Omental fat pad (tissue), 4 donors: ENCODE measurements at places on chromosomes 1 and 21.

GRCh38 chr1:226666692-226667091, 72.4 kb downstream of the ITPKB start:
- DNase-seq = no peak

DNA sequence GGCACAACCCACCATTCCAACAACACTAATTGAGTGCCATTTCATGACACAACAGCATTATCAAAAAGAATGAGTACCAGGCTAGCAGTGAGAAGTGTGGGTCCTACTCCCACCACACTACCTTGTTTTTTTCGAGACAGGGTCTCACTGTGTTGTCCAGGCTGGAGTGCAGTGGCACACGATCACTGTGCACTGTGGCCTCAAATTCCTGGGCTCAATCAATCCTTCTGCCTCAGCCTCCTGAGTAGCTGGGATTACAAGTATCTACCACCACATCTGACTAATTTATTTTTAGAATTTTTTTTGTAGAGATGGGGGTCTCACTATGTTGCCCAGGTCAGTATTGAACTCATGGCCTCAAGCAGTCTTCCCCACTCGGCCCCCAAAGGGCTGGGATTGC, 30.7 kb downstream of the CD247 start:
- DNase-seq = no peak

DNA sequence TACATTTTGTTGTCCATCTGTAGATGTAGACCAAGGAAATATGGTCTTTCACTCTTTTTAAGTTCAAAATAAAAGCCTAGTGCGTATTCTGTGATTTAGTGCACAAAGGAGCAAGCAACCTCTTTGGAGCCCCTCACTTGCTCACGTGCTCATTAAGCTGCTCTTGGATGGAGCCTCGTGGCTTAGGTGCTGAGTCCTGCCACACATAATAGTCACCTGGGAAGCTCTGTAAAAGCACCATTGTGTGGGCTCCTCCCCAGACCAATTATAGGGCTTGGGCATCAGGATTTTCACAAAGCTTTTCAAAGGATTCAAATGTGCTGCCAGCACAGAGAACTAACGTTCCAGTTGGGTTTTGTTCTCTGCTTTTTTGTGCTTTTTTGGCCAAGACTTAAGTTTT, 85.0 kb downstream of the PCP4 start:
- no peak for DNase-seq

GRCh38 chr1:26578167-26578566, 48.6 kb downstream of the RPS6KA1 start:
- DNase-seq = no peak

- peak; percentile 28 for DNase-seq
These were observed 64.1 kb downstream of the KIFAP3 start for GRCh38 chr1:170010443-170010842.

DNA sequence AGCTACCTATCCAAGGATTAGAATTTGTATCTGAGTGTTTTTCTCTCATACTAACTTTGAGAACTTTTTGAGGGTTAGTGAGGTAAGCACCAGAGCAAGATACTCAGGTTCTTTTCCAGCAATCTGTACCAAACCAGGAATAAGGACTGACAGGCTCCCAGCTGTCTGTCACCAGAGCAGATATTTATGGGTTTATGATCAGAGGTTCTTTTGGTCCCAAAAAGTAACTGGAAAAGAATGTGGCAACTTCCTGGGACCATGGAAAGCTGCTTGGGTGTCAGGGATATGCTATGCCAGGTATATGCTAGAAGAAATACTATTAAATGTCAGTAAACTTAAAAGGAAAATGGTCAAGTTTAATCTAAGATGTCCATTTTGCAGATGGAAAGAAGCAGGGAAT, 75.7 kb upstream of the ZNF326 start:
- no peak for DNase-seq

- DNase-seq = peak; percentile 41
These were observed 71.0 kb downstream of the ACTL8 start for GRCh38 chr1:17826165-17826488.

DNA sequence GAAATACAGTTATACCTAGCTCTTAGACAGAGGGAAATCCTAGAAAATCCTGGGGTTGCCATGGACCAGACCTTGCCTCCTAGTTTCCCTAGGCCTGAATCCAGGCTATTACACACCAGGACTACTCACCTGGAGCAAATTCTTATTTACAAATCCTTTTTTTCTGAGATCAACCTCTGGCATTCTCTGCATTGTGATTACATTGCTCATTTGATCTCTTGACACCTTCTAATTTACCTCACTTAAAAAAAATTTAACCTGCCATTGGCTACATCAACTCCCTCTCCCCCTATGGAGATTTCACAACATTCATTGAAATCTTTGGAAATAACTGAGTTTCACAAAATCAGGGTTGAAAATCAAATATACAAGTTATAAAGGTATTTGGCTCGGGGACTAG, 2.9 kb upstream of the C1orf105 start:
- no peak for DNase-seq

GRCh38 chr1:54161495-54162168, 8.8 kb upstream of the CDCP2 start:
- DNase-seq = no peak

- DNase-seq = no peak
These were observed 378 bp upstream of the NUP210L start for GRCh38 chr1:154155251-154155650.

GRCh38 chr1:59292562-59292961, 4.3 kb upstream of the FGGY start:
- no peak for DNase-seq

DNA sequence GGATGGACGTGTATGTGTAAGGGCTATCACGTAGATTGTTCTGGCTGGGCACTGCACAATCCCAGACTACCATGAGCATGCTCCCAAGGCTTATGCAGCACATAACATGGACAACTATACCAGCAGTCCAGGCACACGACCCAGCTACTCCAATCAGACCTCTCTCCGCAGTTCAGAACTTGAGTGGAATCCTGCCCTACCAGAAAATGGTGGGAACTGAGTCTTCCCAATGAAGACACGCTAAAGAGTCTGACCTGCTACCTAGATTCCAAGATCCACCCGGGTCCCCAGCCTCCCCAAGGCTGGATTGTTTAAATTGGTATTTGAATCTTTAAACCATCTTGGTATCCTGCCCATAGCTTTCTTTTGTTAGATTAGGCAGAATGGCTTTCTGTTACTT, 251.3 kb upstream of the KAZN start:
- DNase-seq = no peak

DNA sequence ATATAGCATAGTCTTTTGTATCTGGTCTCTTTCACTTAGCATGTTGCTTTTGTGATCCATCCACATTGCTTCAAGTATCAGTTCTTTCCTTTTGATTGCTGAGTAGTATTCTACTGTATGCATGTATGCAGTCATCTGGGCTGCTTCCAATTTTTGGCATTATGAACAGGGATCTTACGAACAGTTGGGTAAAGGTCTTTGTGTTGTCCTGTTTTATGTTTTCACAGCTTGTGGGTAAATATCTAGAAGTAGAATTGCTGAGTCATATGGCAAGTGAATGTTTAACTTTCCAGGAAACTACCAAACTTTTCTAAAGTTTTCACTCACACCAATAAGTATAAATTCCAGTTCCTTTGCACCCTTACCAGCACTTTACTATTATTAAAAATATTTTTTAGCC, 60.9 kb downstream of the LHX4 start:
- no peak for DNase-seq

DNA sequence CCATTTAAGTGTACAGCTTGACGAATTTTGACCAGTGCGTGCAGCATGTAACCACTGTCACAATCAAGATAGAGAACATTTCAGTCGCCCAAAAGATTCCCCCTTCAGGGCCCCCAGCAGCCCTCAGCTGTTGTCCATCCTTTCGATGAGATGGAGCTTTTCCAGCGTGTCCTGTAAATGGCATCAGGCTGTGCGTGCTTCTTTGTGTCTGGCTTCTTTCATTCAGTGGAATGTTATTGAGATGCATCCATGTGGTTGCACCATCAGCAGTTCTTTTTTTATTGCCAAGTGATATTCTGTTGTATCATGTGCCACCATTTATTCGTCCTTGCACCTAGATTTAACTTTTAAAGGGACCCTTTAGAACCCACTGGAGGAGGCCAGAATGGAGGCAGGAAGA, 21.9 kb downstream of the UBE2Q1 start:
- no peak for DNase-seq

DNA sequence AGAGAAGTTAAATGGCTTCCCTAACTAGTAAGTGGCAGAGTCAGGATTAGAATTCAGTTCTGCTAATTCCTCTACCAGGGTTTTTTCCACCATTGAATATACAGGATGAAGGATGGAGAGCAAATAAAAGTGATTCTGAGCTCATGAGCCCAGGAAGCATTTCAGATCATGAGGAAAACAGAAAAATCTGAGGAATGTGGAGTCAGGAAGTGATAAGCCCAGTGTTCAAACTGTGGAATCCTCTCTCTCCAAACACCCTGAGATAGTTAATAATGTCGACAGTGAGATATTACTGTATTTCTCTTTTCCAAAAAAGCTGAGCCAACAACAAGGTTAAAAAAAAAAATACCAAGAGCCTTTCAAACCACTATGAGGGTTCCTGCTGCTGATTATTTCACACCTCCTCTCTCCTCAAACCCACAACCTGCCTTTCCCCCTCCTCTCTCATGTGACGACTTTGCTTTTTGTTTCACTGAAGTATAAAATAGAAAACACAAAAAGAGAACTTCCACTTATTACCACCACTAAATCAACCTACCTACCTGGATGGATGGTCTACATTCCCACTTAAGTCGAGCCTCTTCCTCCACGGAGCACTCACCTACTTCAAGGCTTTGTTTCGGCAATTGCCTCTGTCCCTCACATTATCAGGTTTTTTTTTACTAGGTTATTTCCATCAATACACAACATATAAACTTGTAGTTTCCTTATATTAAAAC, 8.9 kb downstream of the SLAMF1 start:
- no peak for DNase-seq

GRCh38 chr1:194078765-194079164, 892.4 kb upstream of the B3GALT2 start:
- DNase-seq = no peak

DNA sequence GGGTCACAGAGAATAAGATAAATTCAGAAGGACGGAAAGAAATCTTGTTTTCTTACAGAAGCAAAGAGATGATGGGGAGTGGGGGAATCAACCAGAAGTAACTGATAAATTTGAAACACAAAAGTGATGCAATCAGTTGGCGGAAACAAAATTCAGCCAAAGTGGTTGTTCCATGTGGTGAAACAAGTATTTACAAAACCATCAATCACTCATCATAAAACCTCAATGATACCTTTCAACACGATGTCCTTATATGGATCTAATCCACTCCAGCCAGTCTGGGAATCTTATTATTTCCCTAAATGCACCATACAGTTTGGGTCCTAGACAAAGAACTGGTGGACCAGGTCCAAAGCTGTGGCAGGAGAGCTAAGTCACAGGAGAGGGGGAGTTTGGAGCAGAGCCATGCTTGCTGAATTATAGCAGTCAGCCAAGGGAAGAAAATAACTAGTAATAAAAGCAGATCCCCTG, 303.8 kb upstream of the LRRC7 start:
- DNase-seq = no peak

DNA sequence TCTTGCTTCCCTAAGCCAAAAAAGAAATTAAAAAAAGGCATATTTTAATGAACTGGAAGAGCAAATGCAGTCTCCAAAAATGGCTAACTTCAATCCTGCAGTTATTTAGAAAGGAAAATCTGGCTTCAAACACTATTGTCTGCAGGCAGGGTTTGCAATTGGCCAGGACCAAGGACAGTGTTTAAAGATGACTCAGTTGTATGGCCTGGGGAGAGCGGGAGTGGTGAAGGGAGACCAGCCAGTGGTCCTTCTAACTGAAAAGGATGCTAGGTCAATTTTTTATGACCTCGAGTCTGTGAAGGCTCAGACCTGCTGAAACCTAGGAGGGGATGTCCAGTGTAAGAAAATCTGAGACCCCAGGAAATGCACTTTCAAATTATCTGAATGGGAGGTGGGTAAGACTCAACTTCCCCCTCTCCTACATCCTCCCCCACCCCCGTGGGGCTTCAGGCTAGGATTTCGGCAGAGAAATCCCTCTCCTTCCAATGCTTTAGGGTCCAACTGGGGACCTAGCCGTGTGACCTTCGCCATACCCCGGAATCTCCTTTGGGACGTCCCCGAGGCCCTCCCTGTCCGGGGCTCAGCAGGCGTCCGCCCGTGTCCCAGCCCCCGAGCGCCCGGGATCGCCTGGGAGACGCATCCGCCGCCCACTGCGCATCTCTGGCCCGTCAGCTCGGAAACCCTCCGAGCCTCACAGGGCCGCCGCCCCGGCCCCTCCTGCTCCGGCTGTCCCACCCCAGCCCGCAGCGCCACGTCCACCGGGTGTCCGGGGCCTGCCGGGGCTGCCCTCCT, 602 bp upstream of the RIMKLA start:
- DNase-seq = no peak

DNA sequence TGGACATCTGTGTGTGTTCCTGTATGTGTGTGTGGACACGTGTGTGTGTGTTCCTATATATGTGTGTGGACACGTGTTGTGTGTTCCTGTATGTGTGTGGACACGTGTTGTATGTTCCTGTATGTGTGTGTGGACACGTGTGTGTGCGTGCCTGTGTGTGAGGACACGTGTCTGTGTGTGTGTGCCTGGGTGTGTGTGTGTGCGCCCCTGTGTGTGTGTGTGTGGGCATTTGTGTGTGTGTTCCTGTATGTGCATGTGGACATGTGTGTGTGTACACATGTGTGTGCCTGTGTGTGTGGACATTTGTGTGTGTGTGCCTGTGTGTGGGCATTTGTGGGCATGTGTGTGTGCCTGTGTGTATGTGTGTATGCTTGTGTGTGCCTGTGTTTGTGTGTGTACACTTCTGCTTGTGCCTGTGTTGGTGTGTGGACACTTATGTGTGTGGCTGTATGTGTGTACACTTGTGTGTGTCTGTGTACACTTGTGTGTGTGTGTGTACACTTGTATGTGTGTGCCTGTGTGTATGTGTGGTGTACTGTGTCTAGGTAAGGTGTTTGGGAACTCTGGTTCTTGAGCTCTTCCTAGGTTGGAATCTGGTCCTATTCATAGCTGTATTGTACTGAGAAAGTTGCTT, 3.7 kb upstream of the IGSF21 start:
- no peak for DNase-seq
